ENCODE measurements at places on chromosomes 4 and X.

DNA sequence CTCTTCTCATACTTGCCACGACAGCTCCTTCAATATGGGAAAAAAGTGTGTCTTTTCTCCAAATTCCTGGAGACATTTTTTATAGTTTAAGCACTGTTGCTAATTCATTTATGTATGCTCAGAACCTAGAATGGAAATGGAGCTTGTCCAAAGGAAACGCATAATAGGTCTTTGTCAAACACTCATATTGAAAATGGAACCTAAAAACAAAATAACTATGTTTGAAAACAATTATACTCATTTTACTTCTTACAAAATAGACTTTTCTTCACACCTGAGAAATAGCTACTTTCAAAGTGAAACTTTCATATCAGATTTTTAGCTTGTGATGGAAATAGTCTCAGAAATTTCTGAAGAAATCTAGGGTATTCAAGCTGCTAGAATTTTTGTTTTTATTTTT is 529.7 kb upstream of the BOD1L1 start:
- H3K27ac ChIP-seq = no peak overlapping the region
- H3K36me3 ChIP-seq = no peaks in the 10 kb centered on the region
- DNase-seq = no peak
- no peaks in the 10 kb centered on the region for H3K4me1 ChIP-seq

DNA sequence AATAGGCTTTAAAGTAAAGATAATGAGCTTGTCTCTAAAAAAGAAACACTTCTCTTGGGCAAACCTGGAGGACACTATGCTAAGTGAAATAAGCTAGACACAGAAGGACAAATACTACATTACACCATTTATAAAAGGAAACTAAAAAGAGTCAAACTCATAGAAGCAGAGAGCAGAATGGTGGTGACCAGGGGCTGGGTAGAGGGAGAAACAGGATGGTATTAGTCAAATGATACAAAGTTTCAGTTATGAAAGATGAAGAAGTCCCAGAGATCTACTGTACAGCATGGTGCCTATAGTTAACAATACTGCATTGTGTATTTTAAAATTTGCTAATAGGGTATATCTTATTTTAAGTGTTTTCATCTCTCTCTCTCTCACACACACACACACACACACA is 28.5 kb downstream of the ACSL4 start:
- H3K27me3 ChIP-seq = no peaks in the 10 kb centered on the region
- no peak overlapping the region for H3K4me3 ChIP-seq
- peaks cover 4% of the 10 kb centered on the region for H3K4me1 ChIP-seq
- no peaks in the 10 kb centered on the region for H3K36me3 ChIP-seq
- H3K27ac ChIP-seq = no peak overlapping the region
- DNase-seq = no peak

- H3K27me3 ChIP-seq = no peaks in the 10 kb centered on the region
- no peaks in the 10 kb centered on the region for H3K36me3 ChIP-seq
- no peaks in the 10 kb centered on the region for H3K4me1 ChIP-seq
- no peak overlapping the region for H3K27ac ChIP-seq
These were observed 1.6 kb downstream of the SLC10A6 start for GRCh38 chr4:86847571-86847970.

- H3K4me1 ChIP-seq = no peaks in the 10 kb centered on the region
- H3K27ac ChIP-seq = no peak within 1 kb of the TSS
- H3K36me3 ChIP-seq = no peaks in the 10 kb centered on the region
- no peaks in the 10 kb centered on the region for H3K27me3 ChIP-seq
- DNase-seq = no peak
These were observed at the start of gene GDPD2 for GRCh38 chrX:70422851-70423341. TSS of gene GDPD2 (plus strand) at chrX:70423314. CDS start at chrX:70424985, 1,671 bp downstream.

- no peaks in the 10 kb centered on the region for H3K27me3 ChIP-seq
- no peak for DNase-seq
- no peak overlapping the region for H3K27ac ChIP-seq
These were observed 111.7 kb downstream of the TENM3 start for GRCh38 chr4:182354867-182355266.

GRCh38 chr4:186621959-186622553 is 66.7 kb upstream of the MTNR1A start:
- no peaks in the 10 kb centered on the region for H3K4me1 ChIP-seq
- H3K36me3 ChIP-seq = no peaks in the 10 kb centered on the region
- no peak overlapping the region for H3K4me3 ChIP-seq
- DNase-seq = no peak
- H3K27me3 ChIP-seq = no peaks in the 10 kb centered on the region

DNA sequence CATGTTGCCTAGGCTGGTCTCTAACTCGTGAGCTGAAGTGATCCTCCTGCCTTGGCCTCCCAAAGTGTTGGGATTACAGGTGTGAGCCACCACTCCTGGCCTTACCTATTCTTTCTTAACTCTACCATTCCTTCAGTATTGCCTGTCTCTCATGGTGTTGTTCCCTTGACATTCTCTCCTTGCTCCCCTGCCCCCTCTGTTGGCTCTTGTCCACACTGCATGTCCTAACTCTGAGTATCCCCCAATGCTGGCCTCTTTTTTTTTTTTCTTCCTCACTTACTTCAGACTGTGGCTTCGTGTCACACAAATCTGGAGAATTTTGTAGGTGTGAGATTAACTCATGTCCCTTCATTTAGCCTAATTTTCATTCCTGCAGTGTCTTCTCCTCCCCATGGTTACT is 22.9 kb upstream of the FRMPD4 start:
- H3K36me3 ChIP-seq = no peaks in the 10 kb centered on the region
- H3K27me3 ChIP-seq = no peaks in the 10 kb centered on the region
- no peak for DNase-seq
- H3K4me3 ChIP-seq = no peak overlapping the region
- H3K4me1 ChIP-seq = no peaks in the 10 kb centered on the region
- no peak overlapping the region for H3K27ac ChIP-seq

DNA sequence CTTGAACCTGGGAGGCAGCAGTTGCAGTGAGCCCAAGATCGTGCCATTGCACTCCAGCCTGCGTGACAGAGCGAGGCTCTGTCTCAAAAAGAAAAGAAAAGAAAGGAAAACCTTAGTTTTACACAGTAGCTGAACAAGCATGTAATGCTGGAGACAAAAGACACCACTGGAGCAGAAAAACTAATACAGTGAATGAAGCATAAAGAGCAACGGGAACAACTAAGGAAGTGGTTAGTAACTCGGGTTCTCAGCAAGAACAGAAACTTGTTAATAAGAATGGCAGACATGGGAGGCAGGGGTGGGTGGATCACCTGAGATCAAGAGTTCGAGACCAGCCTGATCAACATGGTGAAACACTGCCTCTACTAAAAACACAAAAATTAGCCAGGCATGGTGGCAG is 263.7 kb downstream of the FSTL5 start:
- H3K4me1 ChIP-seq = no peaks in the 10 kb centered on the region
- no peak overlapping the region for H3K4me3 ChIP-seq
- H3K27ac ChIP-seq = no peak overlapping the region
- no peaks in the 10 kb centered on the region for H3K36me3 ChIP-seq
- DNase-seq = no peak

DNA sequence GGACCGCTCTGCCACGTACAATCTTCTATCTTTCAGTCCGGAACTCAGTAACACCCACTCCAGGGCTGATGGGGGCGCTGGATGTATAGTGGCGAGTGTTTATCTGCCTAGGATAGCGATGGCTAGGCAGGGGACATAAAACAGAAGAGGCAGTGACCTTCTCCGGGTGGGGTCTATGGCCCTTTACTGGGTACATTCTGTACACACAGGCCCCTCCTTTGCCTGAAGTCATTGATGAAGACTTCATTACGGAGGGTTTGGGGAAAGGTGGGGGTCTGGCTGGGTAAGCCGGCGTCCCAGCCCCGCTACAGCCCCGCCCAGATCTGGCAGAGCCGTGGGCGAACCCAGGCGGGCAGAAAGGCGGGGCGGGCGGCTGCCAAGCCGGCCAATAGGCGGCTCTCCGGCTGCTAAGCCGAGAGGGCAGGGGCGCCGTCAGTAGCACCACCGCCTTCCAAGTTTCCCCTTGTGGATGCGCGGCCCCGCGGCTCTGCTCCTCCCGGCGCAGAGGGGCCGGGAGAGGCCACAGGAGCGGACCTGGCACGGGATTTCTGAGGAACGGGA is at the start of gene CHST7:
CHST7 (plus strand) TSS at position 435 of the 561 bp plus-strand sequence. CDS start 167 bp downstream, outside the sequence.
- no peaks in the 10 kb centered on the region for H3K27me3 ChIP-seq
- peaks cover 4% of the 10 kb centered on the region for H3K4me1 ChIP-seq
- peak within 1 kb of the TSS; percentile 70 for H3K27ac ChIP-seq
- H3K36me3 ChIP-seq = no peaks in the 10 kb centered on the region
- peak; percentile 45 for DNase-seq

GRCh38 chr4:5033281-5033841 is 14.1 kb upstream of the CYTL1 start:
- no peaks in the 10 kb centered on the region for H3K27me3 ChIP-seq
- H3K27ac ChIP-seq = no peak overlapping the region
- no peak for DNase-seq
- H3K4me3 ChIP-seq = no peak overlapping the region
- H3K4me1 ChIP-seq = no peaks in the 10 kb centered on the region
- no peaks in the 10 kb centered on the region for H3K36me3 ChIP-seq

DNA sequence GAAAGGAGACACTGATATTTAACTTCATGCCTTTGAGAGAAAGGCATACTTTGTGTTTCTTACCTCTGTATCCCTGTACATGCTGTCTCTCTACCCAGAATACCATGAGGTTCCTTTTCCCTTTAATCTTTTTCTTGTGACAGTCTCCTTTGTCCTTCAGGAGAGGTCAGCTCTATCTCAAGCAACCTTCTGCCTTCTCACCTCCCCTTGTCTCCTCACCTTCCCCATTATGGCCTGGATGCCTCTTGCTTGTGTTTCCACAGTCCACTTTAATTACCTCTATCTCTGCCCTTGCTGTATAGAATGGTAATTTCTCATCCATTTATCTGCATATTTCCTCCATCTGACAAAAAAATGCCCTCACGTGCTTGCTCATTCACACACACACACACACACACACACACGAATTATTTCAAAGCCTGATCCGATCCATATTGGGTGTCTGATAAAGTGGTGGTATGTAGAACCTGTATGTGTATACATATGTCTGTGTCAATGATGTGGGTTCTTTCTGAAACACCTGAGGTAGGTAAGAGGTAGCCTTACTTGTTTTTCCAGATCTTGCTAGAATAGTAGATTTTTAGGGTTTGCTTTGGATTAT is 28.5 kb downstream of the MSN start:
- no peaks in the 10 kb centered on the region for H3K27me3 ChIP-seq
- H3K4me3 ChIP-seq = peak overlapping the region; percentile 16
- no peaks in the 10 kb centered on the region for H3K36me3 ChIP-seq
- no peak for DNase-seq

- DNase-seq = no peak
- no peak overlapping the region for H3K4me3 ChIP-seq
- H3K4me1 ChIP-seq = no peaks in the 10 kb centered on the region
- H3K36me3 ChIP-seq = no peaks in the 10 kb centered on the region
- H3K27me3 ChIP-seq = no peaks in the 10 kb centered on the region
These were observed 7.8 kb upstream of the XK start for GRCh38 chrX:37677765-37678164.

- no peak for DNase-seq
- H3K4me3 ChIP-seq = peak overlapping the region; percentile 92
- no peaks in the 10 kb centered on the region for H3K36me3 ChIP-seq
- no peaks in the 10 kb centered on the region for H3K27me3 ChIP-seq
- H3K27ac ChIP-seq = peak overlapping the region; percentile 95
These were observed 814 bp upstream of the MMAA start for GRCh38 chr4:145618210-145618931.

DNA sequence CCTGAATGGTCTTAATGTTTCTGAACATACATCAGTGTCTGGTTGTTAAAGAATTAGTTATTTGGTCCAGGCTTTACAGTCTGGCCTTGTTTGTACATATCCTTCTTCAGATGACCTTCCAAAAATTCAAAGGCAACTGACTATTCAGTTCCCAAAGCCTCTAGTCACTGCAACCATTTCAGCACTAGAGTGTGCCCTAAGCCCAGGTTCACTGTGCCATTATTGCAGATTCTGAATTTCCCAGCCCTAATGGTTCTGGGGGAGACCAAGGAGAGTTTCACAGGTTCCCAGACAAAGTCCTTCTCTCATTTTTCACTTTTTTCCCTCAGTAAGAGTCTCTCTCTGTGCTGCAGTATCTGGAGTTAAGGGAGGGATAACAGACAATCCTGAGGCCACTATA is 235.8 kb downstream of the TRAM1L1 start:
- no peak for DNase-seq
- no peak overlapping the region for H3K27ac ChIP-seq
- no peaks in the 10 kb centered on the region for H3K36me3 ChIP-seq
- H3K4me3 ChIP-seq = no peak overlapping the region
- no peaks in the 10 kb centered on the region for H3K27me3 ChIP-seq

DNA sequence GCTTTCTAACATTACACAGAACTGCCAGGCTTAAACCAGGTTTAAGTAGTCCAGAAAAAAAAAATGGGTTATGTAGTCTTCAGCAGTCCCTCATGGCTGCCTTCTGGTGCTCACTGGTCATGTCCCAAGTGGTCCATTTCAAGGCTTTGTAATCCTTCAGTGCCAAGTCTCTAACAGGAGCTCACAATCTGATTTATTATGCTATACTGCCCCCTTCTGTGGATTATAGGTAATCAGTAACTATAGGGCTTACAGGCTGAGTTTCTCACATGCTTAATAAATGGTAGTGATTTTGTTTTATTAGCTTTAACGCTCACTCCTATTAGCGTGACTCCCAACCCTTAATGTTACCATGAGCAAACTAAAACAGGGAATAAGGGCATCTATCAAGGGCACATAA is 92.5 kb upstream of the EDA2R start:
- no peak overlapping the region for H3K4me3 ChIP-seq

- H3K4me1 ChIP-seq = no peaks in the 10 kb centered on the region
- H3K27me3 ChIP-seq = no peaks in the 10 kb centered on the region
- H3K36me3 ChIP-seq = no peaks in the 10 kb centered on the region
These were observed 138.6 kb upstream of the APOOL start for GRCh38 chrX:84865113-84865512.

DNA sequence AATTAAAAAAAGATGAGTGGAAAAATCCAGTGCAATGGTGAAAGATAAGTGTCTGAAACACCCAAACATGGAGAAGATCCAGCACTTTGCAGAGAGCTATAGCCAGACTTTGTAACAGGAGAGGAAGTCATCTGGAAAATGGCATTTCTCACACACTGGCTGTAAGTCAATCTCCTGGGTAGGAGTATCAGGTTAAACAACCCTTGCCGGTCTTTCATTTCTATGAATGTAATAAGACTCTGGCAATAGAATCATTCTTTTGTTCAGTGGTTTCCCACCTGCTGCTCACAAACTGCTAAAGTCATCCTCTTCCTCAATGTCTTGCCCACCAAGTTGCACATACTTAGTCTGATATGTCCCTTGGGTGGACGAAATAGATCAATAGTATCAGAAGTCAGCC is 94.0 kb upstream of the ATP8A1 start:
- DNase-seq = no peak
- no peak overlapping the region for H3K27ac ChIP-seq
- H3K36me3 ChIP-seq = no peaks in the 10 kb centered on the region
- H3K4me1 ChIP-seq = no peaks in the 10 kb centered on the region
- no peaks in the 10 kb centered on the region for H3K27me3 ChIP-seq

Measured in effector memory CD4-positive, alpha-beta T cell (primary cell).